ENCODE measurements at places on chromosomes 1 and 21.
A peak's percentile ranks its signal among the peaks of the same experiment; 100 is the strongest.

DNA sequence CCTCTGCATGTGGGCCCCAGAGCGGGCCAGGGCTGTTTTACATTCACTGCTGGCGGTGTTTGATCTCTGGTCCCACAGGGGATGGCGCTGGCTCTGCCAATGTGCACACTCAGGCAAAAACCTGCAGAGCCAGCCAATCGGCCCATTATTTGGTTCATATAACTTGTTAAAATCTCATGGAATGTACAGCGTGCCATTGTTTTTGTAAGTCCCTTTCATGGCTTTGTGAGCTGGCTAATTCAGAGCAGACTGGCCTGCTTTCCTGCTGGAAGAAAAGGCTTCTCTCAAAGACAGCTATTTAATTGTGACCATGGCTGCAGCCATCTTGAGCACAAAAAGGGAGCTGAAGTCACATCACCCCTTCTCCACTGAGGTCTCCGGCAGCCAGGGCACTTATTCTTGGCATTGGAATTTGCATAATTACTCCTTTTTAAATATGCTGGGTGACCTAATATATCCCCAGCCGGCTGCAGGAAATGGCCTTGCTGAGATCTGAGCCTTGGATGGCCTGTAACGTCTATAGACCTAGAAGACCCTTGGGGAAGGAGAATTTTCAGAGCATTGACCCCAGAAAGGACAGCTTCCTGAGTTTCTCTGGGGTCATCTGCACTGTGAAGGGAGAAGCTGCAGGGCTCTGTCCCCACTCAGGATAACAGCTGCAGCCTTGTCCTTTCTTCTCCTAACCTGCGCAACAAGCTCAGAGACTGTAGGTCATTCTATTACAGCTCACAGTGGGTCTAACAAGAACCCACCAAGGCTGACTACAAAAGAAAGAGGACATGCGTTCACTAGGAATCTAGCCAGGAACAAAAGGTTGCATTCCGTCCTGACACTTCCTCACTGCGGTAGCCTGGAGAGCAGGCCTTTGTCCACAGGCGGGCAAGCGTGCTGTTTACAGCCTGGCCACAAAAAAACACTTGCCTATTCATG lies 45.8 kb downstream of the BCAR3 start:
- DNase-seq, result no peak

GRCh38 chr1:12745992-12746323 lies at the start of gene CFAP107:
CFAP107 (plus strand) TSS chr1:12746200; CDS start chr1:12746431, 231 bp downstream.
- DNase-seq, result peak; percentile 8

DNA sequence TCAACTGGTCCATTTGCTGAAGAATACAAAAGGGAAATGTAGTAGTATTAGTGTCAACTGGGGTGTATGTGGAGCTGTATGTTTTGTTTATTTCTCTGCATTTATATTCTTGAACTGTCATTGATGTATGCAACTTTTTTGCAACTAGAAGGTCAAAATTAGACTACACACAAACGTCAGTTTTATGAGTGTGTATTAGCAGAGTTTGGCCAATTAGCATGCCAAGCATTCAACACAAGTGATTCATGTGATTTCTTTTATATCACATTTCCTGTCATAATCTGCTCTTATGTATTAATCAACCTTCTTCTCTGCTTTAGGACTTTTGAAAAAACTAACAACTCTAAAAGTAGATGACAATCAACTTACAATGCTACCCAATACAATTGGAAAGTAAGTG lies 211.1 kb downstream of the LRRC40 start:
- DNase-seq, result no peak

- DNase-seq, result no peak
Measured at GRCh38 chr1:9009438-9010370, 16.5 kb downstream of the SLC2A7 start.

DNA sequence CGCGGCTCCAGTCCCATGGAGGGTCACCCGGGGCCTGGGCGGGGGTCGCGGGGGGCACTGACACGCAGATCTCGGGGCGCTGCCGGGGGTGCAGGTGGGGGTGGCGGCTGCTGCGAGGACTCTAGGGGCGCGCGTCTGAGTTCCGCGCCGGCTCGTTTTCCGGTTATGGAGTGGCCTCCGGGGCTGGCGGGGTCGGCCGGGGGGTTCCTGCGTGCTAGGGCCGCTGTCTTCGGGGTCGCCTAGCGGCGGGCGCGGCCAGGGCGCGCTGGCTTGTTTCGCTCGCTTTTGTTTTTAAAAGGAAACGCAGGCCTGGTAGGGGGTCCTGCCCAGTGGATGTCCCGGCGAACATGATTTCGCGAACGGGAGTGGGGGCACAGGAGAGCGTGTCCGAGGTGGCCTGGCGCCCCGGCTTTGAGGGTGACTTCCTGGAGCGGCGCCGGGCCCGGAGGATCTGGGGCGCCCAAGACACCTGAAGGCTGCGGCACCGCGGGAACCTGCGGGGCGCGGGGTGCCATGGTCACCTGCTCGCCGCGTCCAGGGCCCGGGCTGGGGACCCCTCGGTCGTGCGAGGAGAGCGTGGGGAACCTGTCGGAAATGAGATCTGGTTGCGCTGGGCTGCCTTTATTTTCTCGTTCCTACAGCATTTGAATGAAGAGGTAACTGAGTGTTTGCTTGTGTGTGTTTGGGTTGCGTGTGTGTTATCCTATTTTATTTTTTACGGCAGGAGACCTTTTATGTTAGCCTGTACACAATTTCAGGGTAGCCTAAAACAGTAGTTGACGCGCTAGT lies 618 bp downstream of the ETS2 start:
- peak; percentile 35 for DNase-seq

GRCh38 chr1:236568285-236568894 lies 35.9 kb downstream of the HEATR1 start:
- no peak for DNase-seq

- no peak for DNase-seq
Measured at GRCh38 chr21:17393413-17393812, 119.4 kb upstream of the CXADR start.

DNA sequence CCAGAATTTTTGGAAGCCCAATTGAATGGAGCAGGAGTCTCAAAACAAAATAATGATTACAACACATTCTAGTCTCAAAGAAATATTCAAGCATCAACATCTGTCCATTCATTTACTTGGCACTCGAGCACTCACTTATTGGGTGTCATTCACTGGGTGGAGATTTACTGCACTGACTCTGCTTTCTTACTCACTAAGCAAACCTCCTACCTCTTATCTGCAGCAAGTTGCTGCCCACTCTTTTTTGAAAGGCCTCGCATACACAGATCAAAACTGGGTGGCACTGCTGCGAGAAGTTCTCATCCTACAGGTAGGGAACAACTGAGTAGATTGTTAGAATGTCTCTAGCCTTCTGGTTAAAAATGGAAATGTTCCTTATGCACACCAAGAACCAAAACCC lies 18.0 kb downstream of the RHBDL2 start:
- DNase-seq, result no peak

GRCh38 chr1:10899490-10900250 lies 103.2 kb upstream of the CASZ1 start:
- no peak for DNase-seq

GRCh38 chr21:35257413-35257812 lies 208.3 kb upstream of the RUNX1 start:
- DNase-seq, result peak; percentile 24

DNA sequence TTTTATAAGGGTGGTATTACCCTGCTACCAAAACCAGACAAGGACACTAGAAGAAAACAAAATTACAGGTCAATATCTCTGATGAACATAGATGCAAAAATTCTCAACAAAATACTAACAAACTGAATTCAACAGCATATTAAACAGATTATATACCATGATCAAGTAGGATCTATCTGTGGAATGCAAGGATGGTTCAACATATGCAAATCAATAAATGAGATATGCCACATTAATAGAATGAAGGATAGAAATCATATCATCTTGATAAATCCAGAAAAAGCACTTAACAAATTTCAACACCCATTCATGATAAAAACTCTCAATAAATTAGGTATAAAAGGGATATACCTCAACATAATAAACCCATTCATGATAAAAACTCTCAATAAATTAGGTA lies 24.3 kb upstream of the MYBPHL start:
- DNase-seq, result no peak

DNA sequence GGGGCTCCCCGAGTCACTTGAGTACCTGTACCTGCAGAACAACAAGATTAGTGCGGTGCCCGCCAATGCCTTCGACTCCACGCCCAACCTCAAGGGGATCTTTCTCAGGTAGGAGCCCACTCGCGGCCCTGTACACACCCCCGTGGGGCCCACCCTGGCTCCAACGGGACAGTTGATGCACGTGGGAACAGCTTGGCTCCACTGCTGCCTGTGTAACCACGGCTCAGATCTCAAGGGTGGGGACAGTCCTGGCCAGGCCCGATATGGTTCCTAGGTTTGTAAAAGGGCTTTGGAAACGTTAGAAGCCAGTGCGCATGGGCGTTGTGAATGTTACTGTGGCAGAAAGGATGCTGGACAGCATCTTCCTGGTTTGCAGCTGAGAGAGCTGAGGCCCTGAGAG lies 18.8 kb downstream of the PODN start:
- DNase-seq, result no peak

Data from HT-29 (cell line).